ENCODE measurements at places on chromosomes 5 and 9.

- DNase-seq = no peak
These were observed 30.1 kb downstream of the PTPA start for GRCh38 chr9:129141066-129142041.

DNA sequence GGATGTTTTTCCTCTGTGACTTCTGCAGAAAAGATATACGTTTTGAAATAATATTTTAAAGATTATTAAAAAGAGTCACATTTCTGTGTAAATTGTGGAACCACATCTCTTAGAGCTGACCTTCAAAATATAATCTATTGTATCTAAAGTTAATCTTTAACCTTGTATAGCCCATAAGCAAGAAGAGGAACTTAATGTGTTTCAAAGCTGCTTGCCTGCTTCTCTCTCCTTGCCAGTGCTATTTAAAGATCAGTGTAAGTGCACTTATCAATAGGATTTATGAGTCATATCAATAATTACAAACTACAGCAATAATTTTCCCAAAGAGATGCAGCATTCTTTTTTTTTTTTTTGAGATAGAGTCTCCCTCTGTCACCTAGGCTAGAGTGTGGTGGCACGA lies 29.4 kb upstream of the GDA start:
- no peak for DNase-seq

DNA sequence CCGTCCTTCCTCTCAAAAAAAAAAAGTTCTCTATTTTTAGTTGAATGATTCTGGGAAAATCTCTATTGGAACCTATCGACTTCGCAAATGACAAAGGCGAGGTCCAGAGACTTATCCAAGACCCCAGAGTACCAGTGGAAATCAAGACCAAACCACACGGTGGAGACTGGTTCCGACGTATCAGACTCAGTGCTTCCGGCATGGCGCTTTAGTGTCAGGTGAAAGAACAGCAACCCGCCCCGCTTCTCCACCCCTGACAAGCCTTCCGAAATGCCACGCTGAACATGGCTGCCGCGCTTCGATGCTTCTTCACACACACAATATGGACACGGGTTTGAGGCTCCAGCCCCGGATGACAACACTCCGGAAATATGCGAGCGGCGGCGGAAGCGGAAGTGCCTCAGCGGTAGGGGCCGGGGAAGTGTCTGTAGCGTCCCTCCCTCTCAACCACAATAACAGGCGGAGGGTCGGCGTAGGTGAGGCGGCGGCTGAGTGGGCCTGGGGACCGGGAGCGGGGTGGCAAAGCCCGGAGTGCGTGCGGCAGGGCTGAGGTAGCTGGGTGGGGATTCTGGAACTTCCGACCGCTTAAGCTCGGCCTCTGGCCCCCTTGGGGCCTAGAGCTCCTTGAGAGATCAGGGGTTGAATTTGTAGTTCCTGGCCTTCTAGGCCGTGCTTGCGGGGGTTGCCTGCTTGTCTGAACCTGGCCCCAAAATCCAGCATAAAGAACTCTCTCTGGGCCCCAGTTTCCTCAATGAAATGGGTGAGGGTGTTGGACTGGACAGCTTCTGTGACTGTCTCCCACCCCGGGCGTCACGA lies at the start of gene FBXO38:
Gene FBXO38 (plus strand): TSS at position 395 of the 816 bp plus-strand sequence. CDS start 10,819 bp downstream, outside the sequence.
- DNase-seq = peak; percentile 99

GRCh38 chr5:116370886-116371285 lies 203.7 kb downstream of the SEMA6A start:
- no peak for DNase-seq

DNA sequence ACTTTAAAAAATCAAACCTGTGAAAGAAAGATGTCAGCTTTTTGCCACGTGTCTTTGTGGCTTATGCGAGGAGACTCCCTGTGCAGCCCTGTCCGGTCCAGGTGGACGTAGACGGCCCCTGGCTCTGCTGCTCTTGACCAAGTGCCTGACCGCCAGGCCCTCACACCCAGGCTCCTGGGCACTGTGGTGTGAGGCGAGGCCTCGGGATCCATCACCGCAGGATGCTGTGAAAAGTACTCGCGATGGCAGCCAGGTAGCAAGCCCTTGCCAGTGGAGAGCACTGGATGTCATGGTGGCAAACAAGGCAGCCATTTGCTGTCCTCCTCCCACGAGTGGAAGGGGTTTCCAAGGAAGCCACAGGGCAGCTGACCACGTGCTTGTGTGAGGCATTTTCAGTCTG lies 245.1 kb downstream of the CACNA1B start:
- no peak for DNase-seq

DNA sequence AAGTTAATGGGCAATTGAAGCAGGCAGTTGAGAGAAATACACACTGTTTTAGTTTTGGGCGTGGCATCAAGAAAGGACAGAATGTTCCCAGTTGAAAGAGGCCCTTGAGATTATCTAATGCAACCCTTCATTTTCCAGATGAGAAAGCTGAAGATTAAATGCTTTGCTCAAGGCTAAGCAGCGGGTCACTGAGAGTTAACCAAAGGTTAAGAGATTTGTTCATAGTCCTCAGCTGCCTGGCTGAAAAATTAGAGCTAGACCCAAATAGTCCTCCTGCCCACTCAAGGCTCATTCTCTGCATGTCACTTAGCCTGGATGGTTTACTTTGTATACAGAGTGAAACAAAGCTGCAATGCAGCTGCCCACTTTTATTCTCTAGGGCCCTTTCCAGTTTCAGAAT lies 46.7 kb upstream of the MAMDC2 start:
- no peak for DNase-seq

All from naive thymus-derived CD4-positive, alpha-beta T cell (primary cell).